NCI-H2171 (cell line): ENCODE measurements at places on chromosomes 5 and 9.

DNA sequence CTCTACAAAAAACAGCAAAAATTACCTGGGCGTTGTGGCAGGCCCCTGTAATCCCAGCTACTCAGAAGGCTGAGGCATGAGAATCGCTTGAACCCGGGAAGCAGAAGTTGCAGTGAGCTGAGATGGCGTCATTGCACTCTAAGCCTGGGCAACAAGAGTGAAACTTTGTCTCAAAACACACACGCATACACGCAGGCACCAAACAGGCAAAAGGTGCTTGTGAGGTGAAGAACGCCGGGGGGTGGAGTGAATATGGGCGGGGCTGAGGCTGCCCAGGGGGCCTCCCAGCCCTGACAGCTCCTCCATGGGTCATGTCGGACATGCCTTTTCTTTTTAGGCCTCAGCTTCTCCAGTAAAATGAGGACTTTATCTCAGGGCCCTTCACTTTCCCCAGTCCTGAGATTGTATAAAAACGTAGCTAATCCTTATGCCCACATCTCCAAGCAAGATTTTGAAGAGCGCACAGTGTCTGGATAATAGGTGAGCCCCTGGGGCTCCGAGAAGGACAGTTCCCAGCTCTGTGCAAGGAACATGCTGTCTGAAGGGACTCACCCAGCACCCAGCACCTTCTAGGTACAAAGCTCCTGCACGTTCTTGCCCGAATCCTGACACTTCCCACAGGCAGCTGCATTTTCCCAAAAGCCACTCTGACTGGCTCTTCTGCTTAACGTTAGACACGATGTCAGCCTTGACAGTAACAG is 168.3 kb downstream of the COL23A1 start:
- DNase-seq, result no peak

DNA sequence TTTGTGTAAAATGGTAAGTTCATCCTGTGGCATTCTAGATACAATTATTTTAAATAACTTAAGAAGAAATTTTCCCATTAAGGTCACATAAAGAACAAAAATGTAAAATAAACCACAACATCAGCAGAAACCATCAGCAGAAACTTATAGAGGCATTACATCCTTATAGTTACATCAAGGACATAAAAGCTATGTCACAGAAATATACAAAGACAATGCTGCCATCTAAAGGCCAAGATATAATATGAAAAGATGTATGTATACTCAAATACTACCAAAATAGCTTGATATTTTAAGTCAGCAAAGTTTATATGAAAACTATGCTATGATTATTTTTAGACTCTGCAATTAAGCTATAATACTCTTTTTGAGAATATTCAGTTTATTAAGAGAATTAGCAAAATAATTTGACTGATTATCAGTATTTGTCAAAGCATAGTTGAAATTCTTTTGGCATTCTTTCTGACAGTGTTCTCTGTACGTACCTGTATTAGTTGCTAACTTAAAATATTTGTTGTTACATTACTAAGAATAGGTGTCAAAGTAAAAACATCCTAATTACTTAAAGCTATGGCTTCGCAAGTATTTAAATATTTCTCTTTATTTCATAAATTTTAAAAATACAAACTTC is 36.2 kb downstream of the FBXL17 start:
- no peak for DNase-seq

DNA sequence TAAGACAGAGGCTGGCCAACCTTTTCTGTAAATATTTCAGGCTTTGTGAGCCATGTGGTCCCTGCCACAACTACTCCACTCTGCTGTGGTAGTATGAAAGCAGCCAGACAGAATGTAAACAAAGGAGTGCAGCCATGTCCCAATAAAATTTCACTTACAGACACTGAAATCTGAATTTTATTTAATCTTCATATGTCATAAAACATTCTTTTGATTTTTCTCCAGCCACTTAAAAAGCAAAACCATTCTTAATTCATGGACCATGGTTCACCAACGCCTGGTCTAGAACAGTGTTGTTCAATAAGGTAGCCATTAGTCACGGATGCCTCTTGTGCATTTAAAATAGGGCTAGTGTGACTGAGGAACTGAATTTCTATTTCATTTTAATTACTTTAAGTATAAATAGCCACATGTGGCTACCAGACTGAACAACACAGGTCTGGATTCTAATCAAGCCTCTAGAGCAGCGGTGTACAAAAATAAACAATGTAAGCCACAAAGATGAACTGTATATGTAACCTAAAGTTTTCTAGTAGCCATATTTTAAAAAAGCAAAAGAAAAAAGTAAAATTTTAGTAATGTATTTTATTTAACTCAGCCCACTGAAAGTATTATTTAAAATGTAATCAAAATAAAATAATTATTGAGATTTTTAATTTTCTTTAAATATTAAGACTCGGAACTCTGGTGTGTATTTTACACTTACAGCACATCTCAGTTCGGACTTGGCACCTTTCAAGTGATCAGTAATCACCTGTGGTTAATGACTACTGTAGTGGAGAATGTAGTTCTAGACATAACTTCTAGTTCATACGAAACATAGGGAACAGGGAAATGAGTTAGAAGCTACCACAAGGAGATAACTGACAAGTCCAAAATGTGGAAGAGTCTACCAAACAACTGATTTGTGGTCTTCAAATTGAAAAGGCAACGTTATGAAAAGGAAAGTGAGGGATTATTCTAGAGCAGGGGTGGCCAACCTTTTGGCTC is 14.3 kb downstream of the GEMIN5 start:
- no peak for DNase-seq

DNA sequence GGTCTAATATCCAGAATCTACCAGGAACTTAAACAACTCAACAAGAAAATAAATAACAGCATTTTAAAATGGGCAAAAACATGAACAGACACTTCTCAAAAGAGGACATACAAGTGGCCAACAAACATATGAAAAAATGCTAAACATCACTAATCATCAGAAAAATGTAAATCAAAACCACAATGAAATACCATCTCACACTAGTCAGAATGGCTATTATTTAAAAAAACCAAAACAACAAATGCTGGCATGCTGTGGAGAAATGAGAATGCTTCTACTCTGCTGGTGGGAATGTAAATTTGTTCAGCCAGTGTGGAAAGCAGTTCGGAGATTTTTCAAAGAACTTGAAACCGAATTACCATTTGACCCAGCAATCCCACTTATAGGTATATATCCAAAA is 63.1 kb downstream of the ADAMTS6 start:
- DNase-seq, result no peak

GRCh38 chr9:133035669-133036068 is 4.9 kb downstream of the GTF3C5 start:
- DNase-seq, result no peak

DNA sequence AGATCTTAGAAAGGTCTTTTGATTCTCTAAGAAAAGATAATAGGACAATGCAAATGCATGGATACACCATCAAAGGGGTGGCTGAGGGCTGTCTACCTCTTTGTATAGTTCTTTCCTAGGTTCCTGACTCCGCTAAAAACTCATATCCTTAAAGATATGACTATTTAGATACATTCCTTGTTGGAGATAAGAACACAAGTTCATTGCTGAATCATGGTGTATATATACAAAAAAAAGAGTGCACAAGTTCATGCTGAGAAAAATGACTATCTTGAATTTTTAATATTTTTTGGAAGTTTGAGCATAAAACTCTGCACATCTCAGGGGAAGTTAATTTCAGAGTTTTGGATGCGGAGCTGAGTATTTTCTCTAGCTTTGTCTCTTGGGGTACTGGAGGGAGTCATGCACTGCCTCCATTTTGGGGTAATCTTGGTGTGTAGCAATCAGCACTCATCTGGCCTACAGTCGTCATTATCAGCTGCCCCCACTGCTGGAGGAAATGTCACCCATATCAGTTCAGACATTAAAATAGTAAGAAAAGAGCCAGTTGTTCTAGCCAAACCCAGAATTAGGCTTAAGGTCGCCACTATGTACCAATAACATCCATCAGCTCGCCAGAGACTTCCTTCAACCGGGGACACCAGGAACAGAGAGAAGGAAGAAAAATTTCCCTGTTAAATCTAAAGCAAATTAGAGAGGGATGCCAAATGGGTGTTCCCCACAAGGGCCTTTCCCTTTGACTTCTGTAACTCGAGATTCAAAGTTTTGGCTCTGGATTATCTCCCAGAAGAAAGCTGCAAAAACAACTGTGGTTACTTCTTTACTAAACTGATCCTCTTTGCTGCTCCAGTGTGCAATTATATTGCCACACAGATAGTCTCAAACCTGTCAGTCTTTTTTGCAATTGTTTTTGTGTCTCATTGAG is 49.0 kb downstream of the PTTG1 start:
- DNase-seq, result no peak

DNA sequence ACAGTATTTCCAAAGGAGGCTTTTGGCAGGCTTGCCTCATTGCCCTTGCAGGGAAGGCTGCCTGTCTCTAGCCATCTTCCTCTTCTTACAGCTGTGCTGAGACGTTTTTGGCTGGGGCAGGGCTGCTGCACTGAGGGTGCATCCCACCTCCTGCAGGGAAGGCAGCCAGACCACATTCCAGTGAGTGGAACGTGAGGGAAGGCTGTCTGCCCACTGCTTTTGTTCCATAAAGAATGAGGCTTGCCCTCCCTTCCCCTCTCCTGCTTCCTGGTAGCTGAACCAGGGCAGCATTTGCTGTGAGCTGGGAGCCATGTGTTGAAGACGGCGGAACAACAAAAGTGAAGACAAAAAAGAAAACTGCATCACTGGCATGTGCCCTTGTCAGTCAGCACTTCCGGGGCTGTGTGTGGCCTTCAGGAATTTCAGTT is 16.8 kb downstream of the MGAT1 start:
- no peak for DNase-seq

DNA sequence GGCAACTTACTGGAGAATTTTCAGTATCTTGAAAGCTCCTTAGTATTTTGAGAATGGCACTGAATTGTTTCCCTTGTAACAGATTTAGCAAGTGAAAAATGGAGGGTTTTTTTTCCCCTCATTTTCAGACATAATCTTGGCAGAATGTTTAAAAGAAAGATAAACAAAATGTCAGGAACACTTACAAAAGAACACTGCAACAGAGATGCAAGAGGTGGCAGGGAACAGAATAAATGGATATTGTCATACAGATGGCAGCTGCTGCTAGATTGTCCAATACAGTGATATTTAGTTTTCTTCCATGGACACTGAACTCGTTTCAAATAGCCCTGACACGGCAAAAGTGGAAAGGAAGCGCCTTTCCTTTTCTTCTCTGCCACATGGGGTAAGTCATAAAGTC is 76.9 kb upstream of the ZNF608 start:
- DNase-seq, result no peak

DNA sequence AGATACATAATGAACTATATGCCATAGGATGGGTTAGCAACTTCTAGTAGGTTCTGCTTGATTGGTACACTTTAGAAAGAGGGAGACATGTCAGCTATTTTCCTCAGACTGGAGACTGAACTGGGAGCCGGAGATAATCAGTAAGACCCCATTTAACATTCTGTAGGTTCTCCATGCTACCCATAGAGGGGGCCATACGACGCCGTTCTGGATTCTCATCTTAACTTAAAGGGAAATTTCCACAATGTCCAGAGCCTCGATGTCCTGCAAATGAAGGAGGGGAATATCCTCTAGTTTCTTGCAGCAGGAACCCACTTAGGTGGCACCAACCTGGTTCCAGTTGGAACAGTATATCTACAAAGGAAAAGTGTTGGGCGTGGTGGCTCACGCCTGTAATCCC is 22.3 kb upstream of the NPM1 start:
- DNase-seq, result no peak

DNA sequence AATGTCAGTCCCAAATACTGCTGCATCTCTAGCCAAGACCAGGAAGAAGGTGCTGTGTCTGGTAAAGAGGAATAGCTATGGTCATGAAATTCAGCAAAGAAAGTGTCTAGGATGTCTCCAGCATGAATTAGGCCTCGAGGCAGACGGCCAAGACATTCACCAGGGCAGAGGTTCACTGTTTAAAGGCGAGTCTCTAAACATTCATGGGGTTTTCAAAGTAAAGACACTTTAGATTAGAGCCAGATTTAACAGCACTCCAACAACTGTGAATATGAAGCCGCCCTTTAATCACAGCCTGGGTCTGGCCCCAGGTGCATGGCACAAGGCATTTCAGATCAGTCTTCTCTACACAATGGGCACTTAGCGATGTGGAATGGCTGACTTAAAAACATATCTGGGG is 95.0 kb downstream of the ANKH start:
- DNase-seq, result no peak

DNA sequence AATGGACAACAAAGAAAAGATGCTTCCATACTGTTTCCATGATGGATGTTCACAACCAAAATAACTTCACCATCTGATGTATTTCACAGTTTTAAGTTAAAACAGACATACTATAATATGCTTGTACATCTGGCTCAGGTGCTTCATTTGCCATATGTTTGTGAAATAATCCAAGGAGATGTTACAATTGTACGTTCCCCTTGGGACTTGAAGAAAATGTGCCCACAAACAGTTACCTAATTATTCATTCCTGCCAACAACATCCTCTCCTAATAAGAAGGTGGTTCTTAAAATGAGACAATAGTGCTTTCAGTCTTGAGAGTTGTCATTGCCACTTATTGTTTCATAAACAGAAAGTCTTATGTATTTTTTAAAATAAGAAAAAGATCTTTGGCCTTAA is 33.1 kb upstream of the SMARCA2 start:
- DNase-seq, result peak; percentile 61

DNA sequence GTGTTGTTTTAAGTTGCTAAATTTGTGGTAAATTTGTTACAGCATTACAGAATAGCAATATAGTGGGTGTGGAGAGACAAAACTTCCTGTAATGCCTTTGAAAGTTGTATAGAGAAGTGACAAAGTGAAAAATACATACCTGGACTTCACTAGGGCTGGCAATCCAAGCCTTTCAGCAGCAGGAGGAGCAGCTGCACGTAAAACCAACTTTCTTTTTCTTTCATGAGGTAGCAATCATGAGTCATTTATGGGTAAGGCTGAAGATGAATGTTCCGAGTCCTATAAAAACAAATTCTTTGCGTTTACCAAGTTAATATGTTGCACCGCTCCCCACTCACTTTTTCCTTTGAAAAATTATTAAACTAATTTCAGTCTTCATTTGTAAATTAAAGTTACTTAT is 1138.2 kb downstream of the TAF11L14 start:
- DNase-seq, result no peak

DNA sequence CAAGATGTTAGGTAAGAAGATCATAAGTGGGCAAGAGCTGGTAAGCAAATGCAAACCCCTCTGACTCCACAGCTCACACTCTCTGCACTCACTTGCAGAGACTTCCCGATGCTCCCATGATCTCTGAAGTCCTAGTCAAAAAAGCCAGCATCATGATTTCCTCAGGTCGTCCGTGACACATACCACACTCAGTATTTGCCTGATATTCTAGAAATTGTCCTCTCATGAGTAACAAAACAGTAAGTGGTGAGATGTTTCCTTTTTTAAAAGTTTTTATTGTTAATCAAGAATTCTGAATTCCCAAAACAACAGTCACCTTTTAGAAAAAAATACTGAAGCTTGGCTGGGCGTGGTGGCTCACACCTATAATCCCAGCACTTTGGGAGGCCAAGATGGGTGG is 194.6 kb downstream of the DENND1A start:
- no peak for DNase-seq

GRCh38 chr5:9555961-9556360 is 10.1 kb upstream of the SEMA5A start:
- no peak for DNase-seq
